ENCODE measurements at places on chromosomes 13 and 19. TPM values are rescaled to one million over a fixed set of nuclear protein-coding genes. Genes with fewer than 3 reads are reported as not detected.

The SLITRK6 gene
- 0.38 TPM for total RNA-seq

The IL17D gene
- total RNA-seq: 2.2 TPM

- no peak for DNase-seq
These were observed 172.6 kb downstream of the NUFIP1 start for GRCh38 chr13:44816701-44817100.

The OR7C2 gene
- not detected for total RNA-seq

The SPIB gene
- total RNA-seq: not detected

DNA sequence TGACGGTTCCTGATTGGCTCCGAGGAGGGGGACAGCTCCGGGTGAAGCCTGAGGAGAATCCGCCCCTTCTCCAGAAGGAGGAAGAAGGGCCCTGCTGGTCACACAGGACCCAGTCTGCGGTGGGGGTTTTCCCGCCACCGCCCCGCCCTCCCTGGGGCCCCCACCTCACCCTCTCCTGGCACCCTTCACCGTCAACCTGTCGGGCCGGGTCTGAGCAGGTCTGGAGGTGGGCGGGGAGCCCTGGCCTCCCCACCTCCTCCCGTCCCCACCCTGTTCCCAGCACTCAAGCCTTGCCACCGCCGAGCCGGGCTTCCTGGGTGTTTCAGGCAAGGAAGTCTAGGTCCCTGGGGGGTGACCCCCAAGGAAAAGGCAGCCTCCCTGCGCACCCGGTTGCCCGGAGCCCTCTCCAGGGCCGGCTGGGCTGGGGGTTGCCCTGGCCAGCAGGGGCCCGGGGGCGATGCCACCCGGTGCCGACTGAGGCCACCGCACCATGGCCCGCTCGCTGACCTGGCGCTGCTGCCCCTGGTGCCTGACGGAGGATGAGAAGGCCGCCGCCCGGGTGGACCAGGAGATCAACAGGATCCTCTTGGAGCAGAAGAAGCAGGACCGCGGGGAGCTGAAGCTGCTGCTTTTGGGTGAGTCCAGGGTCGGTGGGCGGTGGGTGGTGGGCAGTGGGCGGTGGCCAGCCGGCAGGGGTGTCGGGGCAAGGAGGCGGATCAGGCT is at the start of gene GNA15:
GNA15 (plus strand) TSS at position 73 of the 723 bp plus-strand sequence; CDS start at position 491, 418 bp downstream.
- no peak for DNase-seq

DNA sequence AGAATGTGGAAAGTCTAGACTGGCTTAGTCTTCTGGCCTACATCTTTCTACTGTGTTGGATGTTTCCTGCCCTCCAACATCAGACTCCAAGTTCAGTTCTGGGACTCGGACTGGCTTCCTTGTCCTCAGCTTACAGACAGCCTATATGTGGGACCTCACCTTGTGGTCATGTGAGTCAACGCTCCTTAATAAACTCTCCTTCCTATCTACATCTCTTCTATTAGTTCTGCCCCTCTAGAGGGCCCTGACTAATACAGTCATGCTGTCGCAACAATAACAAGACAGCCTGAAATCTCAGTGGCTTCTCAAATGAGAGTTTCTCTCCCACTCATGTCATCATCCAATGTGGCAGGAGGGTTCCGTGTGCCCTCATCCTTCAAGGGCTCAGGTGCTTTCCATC is 347.8 kb downstream of the MZT1 start:
- DNase-seq: no peak

The ZNF235 gene
- 3.6 TPM for total RNA-seq

DNA sequence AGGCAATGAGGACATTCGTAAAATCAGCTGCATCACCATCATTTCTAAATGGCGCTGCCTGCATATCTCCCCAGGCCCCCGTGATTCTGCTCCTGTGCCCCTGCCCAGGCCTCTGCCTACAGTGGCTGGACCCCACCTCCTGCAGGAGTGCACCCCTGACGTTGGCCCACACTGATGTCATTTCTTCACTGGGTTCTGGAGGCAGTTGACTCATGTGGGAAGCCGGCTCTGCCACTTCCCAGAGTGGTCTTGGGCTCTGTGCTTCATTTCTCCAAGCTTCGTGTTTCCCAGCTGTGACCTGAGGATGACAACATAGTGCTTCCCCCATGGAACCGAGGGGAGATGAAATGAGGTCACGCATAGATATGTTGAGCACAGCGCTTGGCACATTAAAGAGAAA is 19.9 kb downstream of the CCNE1 start:
- no peak for DNase-seq
